ENCODE measurements at places on chromosomes 12 and 14. TPM values are rescaled to one million over a fixed set of nuclear protein-coding genes. Genes with fewer than 3 reads are reported as not detected.

- DNase-seq = no peak
These were observed 1.6 kb upstream of the SNRPF start for GRCh38 chr12:95857156-95857555.

DNA sequence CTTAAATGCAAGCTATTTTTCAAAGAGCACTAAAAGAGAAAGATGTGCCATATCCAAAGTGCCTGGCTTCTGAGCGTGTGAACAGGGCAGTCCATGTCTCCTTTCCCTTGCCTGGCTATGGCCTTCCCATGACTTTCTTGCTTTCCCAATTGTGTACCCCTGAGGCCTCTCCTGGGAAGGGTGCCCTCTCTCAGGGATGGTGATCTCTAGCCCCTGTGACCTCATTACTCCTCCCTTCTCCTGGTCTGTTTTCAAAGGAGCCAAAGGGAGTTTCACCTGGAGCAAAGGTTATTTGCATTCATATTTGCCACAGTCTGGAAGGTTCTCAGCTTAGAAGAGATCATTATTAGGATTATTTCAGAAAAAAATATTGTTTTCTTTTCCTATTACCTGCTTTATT is 429.4 kb upstream of the TMTC1 start:
- no peak for DNase-seq

The LMO3 gene
- not detected for total RNA-seq

DNA sequence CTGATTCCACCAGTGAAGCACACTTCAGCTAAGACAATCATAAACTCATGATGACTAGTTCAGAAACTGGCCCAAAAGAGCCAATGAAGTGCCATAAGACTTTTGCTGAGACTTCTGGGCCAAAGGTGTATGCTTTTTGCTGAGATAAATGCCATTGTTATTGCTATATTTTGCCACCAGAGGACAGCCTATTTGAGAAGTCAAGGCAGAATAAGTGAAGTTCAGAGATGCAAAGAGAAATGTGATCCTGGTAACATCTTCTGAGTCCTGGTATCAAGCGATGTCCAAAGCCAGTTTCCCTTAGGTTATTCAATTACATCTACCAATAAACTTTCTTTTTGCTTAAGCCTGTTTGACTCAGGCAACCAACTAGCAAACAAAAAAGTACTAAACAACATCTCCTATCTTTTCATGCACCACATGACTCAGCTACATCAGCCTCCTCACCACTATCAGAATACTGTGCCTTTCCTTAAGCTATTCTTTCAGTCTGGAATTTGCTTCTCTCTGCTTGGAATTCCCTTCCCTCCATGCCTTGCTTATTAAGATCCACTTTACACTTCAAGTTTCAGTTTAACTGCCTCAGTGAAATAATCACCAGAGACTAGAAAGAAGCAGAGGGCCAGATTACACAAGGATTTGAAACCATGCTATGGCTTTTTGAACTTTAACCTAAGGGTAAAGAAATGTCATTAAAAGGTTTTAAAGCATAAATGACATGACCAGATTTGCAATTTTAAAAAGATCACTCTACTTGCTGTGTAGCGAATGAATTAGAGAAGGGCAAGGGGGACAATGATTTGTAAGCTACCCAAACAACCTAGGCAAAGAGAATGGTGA is 14.0 kb downstream of the CRY1 start:
- peak; percentile 42 for DNase-seq

The C12orf43 gene
- 14.8 TPM for total RNA-seq

- DNase-seq = peak; percentile 83
These were observed 27.7 kb downstream of the KRT18 start for GRCh38 chr12:52976574-52977071.

All from SJSA1 (cell line).